ENCODE measurements at places on chromosomes 2 and 18. TPM values are rescaled to one million over a fixed set of nuclear protein-coding genes. Genes with fewer than 3 reads are reported as not detected.

- DNase-seq, result no peak
Measured at GRCh38 chr18:48941672-48942071, 9.1 kb downstream of the SMAD7 start.

DNA sequence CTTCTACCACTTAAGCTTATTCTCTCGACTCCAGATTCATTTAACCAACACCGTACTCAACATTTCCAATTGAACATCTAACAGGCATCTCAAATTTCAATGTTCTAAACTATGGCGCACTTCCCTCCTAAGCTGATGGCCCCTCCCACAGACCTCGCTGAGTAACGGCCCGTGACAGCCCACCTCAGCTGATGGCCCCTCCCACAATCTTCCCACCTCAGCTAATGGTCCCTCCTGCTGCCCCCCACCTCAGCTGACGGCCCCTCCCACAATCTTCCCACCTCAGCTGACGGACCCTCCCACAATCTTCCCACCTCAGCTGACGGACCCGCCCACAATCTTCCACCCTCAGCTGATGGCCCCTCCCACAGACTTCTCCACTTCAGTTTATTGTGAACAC lies 57.1 kb upstream of the TSPYL6 start:
- no peak for DNase-seq

GRCh38 chr18:80159713-80160636 lies 50.9 kb downstream of the ADNP2 start:
- DNase-seq, result no peak

SLC4A5 gene
- 3.2 TPM for total RNA-seq

TXNDC2 gene
- total RNA-seq, result not detected

SALL3 gene
- total RNA-seq, result not detected

RGPD5 gene
- 59.3 TPM for total RNA-seq

Measured in natural killer cell treated with Interleukin-12 subunit alpha and Interleukin-12 subunit beta and Interleukin-15 and Interleukin-18, amount 100 ng/mL, for 72 hours (primary cell).